Body of pancreas (tissue), 4 donors: ENCODE measurements at places on chromosomes 7 and 10. TPM values are rescaled to one million over a fixed set of nuclear protein-coding genes. Genes with fewer than 3 reads are reported as not detected.
A peak's percentile ranks its signal among the peaks of the same experiment; 100 is the strongest.

The PRF1 gene
- total RNA-seq, result 6.3 TPM

The POLR2J2 gene
- total RNA-seq, result 12.5 TPM

The LIPF gene
- total RNA-seq, result not detected

The COL26A1 gene
- 0.78 TPM for total RNA-seq

The OR2A7 gene
- total RNA-seq, result 14.5 TPM

The ZNF800 gene
- total RNA-seq, result 20.0 TPM

The NEBL gene
- 40.7 TPM for total RNA-seq

The SERPINE1 gene
- total RNA-seq, result 20.2 TPM

The AKR1C2 gene
- total RNA-seq, result 3.1 TPM

The WNT16 gene
- total RNA-seq, result not detected

The EN2 gene
- total RNA-seq, result not detected

The NEUROG3 gene
- total RNA-seq, result not detected

The KLF14 gene
- not detected for total RNA-seq

The PLEKHS1 gene
- total RNA-seq, result 6.2 TPM

The IL15RA gene
- 14.3 TPM for total RNA-seq

GRCh38 chr10:111821871-111822270 lies 361.7 kb downstream of the GPAM start:
- peak; percentile 5 for DNase-seq

- DNase-seq, result no peak
Measured at GRCh38 chr7:97770850-97771249, 39.0 kb downstream of the TAC1 start.

DNA sequence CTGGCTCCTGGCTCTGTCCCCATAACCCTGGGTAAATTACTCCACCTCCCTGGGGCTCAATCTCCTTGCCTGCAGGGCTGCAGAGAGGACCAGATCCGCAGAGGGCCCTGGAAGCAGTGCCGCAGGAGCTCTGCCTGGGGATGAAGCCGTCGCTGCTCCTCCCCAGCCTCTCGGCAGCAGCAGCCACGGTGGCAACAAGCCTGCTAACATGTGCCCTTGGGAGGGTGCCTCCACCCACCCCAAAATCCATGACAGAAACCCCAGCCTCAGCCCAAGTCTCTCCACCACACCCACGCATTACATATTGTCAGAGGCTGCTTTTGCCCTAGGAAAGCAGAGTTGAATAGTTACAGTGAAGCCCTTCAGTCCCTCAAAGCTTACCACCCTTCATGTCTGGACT lies 486.4 kb upstream of the FOXK1 start:
- DNase-seq, result no peak

GRCh38 chr10:70508912-70509756 lies 30.6 kb downstream of the PALD1 start:
- DNase-seq, result no peak

DNA sequence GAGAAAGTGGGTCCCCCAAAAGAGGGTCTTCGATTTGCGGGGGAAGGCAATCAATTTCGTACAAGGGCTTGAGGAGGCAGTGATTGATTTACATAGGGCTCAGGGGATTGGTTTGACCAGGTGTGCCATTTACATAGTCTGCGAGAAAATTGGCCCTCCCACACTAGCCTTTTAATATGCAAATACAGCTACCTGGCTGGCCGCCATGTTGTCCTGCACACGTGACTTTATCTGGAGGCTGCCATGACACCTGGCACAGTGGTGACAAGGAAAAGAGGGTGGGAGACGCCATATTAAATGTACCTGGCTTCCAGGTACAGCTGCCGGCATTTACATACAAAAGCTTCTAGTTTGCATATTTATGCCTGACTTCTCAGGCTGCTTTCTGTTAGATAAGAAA lies 1577.2 kb upstream of the LRRTM3 start:
- no peak for DNase-seq

- DNase-seq, result no peak
Measured at GRCh38 chr7:1632916-1633785, 36.9 kb upstream of the ELFN1 start.

DNA sequence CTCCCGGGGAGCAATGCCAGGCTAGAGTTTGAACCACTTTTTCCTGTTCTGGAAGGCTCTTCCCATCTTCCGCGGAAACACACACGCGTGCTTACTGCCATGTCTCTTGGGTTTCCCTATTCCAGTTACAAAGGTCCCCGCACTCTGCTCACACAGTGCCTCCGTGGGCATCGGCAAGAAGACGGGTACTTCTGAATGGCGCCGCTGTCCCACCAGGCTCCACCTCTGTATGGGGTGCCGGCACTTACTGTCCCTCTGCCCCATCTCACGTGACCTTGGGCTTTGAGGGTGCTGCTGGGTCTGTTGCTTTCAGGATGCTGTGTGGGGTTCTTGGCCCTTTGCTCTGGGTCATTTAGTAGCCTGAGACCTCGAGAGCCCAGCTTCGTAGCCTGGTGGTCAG lies 170.7 kb upstream of the SH2B2 start:
- no peak for DNase-seq

DNA sequence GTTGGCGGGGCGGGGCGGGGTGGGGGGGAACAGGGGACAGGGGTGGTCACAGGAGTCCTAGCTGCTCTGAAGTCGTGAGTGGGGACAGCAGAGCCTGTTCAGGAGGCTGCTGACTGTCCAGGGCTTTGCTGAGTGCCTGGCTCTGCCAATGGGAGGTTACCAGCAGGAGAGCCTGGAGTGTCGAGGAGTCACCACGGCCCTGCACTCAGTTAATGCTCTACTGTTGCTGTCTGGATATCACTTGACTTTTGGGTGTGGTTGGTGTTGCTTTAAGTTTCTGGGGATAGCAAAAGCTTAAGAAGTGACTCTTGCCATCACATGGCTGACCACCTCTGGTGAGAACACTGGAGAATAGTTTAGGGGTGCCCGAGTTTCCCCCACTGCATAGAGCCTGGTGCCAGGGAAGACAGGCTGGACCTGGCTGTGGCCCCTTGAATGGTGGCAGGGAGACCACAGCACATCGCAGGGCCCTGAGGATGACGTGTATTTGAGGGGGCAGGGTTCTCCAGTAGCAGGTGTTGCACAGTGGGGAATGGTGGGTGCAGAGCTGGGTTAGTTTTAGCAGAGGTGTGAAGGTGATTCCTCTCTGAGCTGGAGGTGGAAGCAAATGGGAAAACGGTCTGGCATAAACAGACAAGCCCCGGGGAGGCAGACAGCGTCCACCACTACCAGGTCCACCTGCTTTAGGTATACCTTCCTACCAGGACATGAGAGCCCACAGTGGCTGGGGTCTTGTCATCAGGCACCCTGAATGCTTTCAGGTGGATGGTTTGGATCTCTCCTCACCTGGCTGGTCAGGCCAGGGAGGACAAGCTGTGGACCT lies 54.2 kb upstream of the CAMK2B start:
- DNase-seq, result no peak

GRCh38 chr10:112698133-112698817 lies 251.3 kb downstream of the VTI1A start:
- no peak for DNase-seq

DNA sequence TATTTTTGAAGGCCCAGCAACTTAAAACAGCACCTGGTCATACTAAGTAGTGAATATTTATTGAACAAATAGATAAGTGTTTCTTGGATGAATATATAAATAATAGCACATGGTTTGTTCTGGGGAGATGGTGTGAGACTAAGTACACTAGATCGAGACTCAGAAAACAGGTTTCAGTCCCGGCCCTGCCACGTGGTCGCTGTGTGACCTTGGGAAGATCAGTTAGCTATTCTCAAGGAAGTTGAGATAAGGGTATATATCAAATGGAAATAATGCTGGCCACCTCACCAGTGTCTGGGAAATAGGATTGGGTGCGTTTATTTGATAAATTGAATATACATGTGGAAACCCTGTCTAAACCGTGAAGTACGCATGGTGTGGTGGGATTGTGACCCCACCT lies 354.6 kb downstream of the SDK1 start:
- peak; percentile 73 for DNase-seq

- DNase-seq, result peak; percentile 65
Measured at GRCh38 chr7:155922067-155922816, 110.0 kb upstream of the SHH start.

GRCh38 chr7:157497744-157498651 lies 161.2 kb downstream of the DNAJB6 start:
- DNase-seq, result peak; percentile 12

- DNase-seq, result no peak
Measured at GRCh38 chr7:155178096-155178495, 108.0 kb downstream of the HTR5A start.

DNA sequence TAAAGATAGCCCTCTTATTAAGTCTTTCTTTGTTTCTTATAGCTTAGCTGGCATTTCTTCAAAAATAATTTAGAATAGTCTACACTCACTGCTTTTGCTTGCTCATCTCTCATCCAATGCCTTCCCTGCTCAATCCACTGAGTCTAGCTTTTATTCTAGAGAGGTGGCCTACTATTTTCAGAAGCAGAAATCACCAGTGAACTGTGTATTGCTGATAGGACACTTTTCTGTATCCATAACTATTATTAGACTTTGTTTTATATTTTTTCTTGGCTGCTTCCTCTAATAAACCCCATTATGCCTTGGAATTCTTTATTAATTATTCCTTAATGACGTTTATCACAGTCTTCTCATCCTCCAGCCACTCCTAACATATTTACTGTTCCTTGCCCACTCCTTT lies 206.8 kb downstream of the SEMA3A start:
- DNase-seq, result no peak

DNA sequence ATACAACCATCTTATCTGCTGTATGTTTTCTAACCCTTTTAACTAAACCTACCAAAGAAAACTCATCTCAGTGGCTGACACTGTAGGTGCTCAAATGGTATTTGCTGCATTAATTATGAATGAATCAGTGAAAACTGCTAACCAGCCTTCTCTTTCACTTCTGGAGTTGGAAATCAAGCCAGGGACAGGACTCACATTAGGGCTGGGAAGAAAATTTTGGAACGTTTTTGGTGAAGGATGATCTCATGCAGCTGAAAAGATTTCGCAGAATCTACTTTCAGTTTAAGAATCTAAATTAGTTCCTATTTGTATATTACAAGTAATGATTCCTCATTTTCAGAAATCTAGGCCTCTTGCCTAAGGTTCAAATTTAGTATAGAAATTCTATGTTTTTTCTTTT lies 12.9 kb downstream of the MTPN start:
- no peak for DNase-seq

DNA sequence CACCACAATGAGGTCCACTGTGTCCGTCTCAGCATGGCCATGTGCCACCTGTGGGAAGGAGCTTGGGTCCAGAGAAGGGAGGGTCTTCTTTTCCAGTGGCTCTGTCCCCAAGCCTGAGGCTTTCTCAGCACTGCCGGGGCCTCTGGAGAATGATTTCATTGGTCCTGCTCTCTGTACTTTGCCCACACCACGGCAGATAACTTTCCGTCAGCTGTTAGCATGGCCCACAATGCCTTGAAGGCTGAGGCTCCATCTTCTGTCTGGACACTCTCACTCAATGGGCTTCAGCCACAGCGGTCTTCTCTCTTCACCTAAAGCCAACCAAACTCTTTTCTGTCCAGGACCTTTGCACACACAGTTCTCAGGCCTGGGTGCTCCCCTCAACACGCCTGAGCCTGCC lies 192.5 kb downstream of the CXCL12 start:
- no peak for DNase-seq

DNA sequence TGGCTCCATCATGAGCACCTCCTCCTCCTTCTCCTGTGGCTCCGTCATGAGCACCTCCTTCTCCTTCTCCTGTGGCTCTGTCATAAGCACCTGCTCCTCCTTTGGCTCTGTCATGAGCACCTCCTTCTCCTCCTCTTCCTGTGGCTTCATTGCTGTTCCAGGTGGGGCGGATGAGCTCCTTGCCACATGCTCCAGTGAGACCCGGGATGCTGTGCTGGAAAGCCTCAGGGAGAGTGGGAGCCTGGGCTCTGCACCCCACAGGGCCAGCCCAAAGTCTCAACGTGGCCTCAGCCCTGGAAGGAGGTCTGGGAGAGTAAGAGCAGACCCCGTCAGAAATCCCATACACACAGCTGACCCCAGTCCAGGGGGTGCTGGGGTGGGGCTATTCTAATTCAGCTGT lies 380.7 kb downstream of the TCERG1L start:
- DNase-seq, result no peak

GRCh38 chr7:80047032-80047431 lies 87.6 kb upstream of the GNAI1 start:
- DNase-seq, result no peak

GRCh38 chr7:38368191-38368605 lies 94.8 kb upstream of the TARP start:
- peak; percentile 68 for DNase-seq

DNA sequence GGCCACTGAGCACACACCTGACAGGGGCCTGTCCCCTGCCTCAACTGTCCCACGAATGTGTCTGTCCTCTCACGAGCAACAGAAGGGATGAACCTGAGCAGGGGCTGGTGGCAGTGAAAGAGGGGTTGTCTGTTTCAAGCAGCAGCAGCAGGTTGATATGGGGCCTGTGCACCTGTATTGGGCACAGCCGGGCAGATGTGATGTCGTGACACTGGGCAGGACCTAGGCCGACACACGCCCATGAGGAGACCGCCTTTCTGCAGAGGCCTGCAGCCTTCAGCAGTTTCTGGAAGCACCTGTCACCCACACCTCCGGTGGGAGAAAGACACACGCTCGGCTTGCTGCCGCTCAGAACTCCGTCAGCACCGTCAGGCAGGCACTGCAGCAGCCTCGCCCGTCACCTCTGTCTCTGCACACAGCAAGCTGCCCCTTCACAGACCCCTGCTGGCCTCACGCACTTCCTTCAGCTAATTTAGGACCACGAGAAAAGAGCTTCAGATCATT lies 48.5 kb downstream of the AMZ1 start:
- no peak for DNase-seq

DNA sequence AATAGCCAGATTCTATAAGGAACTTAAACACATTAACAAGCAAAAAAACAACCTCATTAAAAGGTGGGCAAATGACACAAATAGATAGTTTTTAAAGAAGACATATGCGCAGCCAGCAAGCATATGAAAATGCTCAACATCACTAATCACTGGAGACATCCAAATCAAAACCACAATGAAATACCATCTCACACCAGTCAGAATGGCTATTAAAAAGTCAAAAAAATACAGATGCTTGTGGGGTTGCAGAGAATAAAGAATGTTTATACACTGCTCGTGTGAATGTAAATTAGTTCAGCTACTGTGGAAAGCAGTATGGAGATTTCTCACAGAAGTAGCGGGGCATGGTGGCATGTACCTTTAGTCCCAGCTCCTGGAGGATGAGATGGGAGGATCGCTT lies 164.0 kb downstream of the CHRM2 start:
- DNase-seq, result no peak

DNA sequence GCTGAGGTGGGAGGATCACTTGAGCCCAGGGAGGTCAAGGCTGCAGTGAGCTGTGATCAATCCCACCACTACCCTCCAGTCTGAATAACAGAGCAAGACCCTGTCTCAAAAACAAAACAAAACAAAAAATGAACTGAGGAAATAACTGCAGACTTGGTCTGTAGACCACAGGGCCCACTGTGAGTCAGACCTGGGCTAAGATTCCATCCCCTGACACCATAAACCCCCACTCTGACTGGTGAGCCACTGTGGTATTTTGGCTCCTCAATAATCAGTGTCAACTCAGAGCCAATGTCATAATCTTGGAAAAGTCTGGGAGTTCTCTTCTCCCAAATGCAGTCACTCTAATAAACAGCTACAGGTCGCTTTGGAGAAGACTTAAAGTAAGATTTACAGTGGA lies 24.0 kb upstream of the ERCC6 start:
- DNase-seq, result no peak

GRCh38 chr10:79308016-79308415 lies 39.3 kb upstream of the PPIF start:
- DNase-seq, result no peak
